ENCODE measurements at places on chromosomes 3 and 15. TPM values are rescaled to one million over a fixed set of nuclear protein-coding genes. Genes with fewer than 3 reads are reported as not detected.

Gene FAM174B
- 2.1 TPM for polyA plus RNA-seq

Gene POLQ
- polyA plus RNA-seq: 0.50 TPM

Gene SPSB4
- polyA plus RNA-seq: 0.91 TPM

Gene C3orf49
- not detected for polyA plus RNA-seq

Gene DET1
- polyA plus RNA-seq: 2.7 TPM

DNA sequence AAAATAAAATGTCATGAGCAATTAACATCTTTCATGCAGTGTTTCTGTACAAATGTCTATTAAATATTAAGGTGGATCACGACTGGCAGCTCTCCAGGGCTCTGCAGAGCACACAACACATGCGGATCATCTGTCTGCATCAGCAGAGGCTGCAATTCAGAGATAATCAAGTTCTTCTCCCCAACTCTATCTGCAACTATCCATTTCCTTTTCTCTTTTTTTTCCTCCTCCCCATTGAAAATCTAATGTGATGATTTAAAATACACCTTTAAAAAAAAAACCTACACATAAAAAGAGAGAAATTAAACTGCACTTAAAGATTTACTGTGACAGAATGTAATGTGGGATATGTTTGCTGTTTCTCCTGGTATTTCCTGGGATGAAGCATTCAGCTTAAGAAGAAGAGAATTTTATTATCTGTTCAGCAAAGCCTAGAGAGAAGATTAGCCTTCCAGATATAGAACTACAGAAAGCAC, 352.6 kb upstream of the CCDC54 start:
- no peak for DNase-seq

DNA sequence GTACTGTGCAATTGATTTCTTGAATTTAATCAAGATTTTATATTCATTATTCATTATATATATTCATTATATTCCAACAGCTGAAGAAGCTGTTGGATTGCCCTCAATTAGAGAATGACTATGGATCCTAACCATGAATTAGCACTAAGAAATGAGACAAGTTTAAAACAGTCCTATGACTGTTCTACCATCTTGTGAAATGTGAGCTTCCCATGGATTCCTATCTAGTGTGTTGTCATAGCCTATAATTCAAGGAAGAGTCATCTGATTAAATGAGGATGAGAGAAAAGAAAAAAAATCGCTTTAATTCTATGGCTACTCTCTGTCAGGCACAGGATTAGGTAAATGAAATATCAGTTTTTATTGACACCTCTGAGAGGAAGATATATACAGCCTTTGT, 696.6 kb upstream of the NAALADL2 start:
- no peak for DNase-seq

DNA sequence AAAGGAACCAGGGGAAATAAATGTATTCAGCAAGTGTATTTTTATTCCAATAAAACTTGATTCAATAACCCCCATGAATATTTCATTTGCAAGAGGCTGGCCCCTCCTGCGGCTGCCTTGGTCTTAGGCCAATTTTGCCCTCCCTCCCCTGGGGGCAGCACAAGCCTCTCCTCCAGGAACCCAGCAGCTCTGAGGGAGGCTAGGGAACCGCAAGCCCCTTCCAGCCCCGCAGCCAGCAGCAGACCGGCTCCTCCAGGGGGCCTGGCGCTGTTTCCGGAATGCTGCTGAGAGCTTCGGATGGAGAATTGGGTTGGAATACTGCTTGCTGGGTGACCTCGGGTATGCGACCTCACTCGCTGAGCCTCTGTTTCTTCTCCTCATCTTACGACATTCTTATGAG, 150.1 kb downstream of the RAB11A start:
- DNase-seq: no peak

DNA sequence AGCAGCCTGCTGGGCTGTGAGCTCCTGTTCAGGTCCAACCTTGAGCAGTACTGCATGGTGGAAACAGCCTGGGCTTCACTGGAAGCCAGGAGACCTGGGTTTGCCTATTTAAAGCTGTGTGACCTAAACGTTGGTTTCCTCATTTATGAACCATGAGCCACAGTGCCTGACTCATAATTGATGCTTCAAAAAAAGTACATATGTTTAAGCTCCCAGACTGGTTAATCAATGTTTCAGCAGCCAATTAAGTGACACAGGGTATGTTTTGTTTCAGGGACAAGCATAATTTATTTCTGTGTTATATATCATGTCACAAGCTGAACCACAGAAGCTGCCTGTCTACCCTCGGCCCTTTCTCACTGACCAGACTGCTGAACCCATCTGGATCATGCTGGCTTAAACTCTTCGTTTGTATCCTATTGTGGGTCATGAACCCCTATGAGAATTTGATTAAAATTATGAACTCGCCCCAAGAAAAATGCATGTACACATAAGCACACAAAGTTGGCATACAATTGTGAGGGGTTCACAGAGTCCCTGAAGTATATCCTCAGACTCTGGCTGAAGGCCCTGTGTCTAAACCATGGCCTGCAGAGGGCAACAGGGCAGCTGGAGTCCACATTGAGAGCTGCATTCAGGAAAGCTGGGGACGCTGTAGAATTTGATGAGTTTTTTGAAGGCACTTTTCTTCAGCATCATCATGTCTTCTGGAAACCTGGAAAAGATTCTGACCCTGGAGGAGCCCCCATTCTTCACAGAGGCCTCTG, 23.7 kb downstream of the HDC start:
- DNase-seq: no peak

Data from spleen (tissue), 13 donors.